ENCODE measurements at places on chromosomes 13 and 19.

DNA sequence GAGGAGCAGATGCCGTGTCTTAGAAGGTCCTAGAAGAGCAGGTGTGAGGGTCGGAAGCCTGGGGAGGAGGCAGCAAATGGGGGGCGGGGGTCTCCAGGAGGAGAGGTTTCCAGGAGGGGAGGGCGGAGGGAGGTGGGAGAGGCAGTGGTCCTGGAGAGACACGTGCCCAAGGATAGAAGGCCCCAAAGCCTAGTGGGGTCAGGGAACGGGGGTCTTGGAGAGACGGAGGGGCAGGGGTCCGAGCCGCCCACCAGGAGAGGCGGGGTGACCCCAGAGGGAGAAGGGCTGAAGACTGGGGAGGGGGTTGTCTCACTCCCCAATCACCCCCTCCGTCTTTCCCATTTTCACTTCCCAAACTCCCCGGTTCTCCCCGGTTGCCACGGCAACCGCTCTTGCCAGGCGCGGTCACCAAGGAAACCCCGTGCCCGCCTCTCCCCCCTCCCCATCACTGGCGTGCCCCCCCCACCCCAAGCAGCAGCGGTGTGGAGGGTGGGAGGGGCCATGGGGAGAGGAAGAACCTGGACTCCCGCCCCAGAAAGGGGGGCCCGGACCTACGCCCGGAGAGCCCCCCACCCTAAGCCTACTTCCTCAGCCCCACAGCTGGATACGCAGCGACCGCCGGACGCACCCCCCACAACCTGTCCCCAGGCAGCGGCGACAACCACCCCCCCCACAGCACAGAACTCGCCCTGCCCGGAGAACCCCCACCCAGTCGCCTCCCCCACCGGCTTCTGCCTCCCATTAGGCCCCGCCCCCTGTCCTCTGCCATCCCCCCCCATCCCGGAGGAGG lies 988 bp downstream of the LRRC4B start:
- DNase-seq = no peak

DNA sequence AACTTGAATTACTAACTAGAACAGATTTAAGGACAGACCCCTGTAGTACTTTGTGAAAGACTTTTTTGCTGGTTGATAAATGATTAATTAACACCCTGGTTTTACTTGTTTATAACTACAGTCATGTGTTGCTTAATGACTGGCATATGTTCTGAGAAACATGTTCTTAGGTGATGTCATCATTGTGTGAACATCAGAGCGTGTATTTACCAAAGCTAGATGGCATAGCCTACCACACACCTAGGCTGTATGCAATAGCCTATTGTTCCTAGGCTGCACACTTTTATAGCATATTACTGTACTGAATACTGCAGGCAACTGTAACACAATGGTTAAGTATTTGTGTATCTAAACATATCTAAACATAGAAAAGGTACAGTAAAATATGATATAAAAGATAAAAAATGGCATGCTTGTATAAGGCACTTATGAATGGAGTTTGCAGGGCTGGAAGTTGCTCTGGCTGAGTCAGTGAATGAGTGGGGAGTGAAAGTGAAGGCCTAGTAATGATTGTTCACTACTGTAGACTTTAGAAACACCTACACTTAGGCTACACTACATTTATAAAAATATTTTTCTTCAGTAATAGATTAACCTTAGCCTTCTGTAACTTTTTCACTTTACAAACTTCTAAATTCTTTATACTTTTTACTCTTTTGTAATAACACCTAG lies 260.3 kb downstream of the KCNRG start:
- no peak for DNase-seq

DNA sequence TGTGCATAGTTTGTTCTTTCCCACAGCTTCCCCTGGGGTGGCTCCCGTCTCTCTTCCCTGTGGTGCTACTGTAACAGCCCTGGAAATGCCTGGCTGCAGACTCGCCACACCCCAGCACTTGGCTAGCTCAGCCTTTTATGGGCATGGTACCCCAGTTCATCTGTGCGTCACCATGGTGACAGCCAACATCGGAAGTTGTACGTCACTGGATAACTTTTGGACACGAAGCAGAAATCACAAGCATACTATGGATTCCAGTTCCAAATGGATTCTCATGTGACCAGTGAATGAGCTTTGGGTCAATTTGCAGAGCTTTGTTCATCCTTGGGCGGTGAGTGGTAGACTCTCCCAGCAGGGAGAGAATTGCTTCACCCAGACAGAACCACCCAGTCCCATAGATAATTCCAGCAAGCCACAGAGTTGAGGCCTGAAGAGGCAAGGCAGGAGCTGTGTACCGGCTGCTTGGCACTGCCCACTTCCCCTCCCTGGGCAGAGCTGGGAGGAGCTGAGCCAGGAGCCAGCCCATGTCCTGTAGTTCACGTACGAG lies 54.4 kb downstream of the COL4A2 start:
- peak; percentile 97 for DNase-seq

DNA sequence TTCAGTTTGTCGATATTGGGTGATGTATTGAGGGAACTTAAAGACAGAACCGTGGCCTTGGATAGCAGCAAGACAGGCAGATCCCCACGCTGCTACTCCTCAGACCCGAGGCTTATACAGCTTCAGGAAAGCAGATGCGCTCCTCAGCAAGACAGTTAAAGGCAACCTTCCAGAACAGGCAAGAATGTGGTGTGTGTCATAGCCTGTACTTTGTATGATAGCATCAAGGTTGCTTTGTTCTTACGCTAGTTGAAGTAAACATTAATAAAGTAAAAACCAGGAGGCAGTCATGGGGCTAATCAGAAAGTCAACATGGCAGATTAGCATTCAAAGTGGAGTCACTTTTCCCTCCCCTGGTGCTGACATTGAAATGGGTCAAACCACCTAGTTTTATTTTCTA lies 473.2 kb downstream of the DCT start:
- no peak for DNase-seq

DNA sequence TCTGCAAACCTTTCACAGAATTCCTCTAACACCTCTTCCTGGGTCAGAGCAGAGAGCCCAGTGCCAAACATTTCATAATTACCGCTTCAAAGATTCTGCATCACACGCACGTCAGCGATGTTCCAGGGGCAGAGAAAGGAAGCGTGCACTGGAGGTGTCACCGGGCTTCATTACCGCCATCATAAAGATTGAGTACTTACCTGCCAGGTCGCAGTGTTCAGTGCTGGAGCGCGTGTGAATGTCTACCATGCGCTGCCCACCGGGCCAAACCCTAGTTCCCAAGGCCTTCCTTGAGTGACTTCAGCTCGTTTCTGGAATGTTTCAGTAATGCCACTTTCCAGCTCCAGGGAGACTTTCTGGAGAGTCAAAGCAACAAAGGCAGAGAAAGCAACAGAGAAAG lies 104.4 kb downstream of the ZDHHC20 start:
- no peak for DNase-seq

- DNase-seq = no peak
Observed at GRCh38 chr13:71862459-71862943, 4.5 kb downstream of the DACH1 start.

DNA sequence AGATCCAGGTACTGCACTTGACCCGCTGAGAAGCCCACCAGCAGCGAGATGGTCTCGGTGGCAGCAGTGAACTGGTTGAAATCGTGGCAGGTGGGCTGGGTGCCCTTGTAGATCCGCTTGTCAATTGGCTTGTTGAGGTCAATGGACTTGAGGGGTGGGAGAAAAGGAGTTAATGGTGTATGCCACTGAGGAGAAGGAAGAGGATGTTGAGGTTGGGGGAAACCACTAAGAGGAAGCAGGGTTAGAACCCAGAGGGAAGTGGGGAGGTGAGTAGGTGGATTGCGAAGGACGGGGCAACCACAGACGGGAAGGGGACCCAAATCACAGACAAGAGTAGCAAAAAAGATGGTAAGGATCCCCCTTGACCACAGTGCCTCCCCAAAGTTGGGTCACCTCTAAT lies 1.7 kb downstream of the DMWD start:
- DNase-seq = no peak

- DNase-seq = no peak
Observed at GRCh38 chr19:12956446-12957388, at the start of gene GADD45GIP1. Gene GADD45GIP1, minus strand, starts transcription at chr19:12957223. Its CDS starts 11 bp downstream, at chr19:12957212.

DNA sequence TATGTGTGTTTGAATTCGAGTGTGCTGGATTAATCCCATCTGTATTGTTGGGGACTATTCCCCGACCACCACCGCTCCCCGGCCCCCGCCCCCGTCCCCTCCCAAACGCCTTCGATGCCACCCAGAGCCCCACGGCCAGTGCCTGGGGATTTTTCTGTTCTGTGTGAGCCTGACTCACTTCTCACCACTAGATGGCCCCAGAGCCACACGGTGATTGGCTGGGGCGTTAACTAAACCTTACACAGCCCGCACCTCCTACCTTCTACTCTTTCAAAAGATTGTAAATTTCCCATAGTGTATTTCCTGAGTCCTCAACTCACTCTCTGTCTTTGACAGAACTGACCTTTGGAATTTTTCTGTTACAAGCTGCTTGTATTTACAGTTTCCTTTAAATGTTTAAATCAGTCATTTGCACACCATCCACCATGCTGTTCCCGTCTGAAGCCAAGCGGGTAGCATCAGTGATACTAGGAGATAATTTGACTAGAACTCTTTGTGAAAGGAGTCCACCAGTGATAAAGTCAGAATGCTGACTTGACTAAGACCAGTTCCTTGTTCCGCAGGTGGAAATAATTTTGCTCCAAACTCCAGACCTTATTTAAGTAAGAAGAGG lies 61.4 kb downstream of the RFX2 start:
- DNase-seq = no peak

All from brain pericyte (primary cell).